Renal cortical epithelial cell (primary cell): ENCODE measurements at places on chromosomes 13 and 19.
A peak's percentile ranks its signal among the peaks of the same experiment; 100 is the strongest.

DNA sequence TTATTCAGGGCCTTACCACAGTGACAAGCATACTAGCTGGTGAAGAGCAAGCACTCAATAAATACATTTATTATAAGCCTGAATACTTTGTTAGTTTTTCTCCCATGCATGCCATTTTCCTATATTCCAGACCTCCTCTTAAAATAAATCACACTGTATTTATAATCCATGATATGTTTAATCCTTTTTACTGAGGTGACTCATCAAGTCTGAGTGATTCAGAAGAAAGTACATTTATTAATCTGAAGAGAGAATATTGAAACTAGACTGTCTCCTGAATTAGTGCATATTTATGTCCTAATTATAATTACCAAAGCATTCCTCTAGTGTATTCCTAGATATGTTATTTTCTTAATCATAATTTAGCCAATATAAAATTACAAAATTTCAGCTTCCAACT is 323.3 kb downstream of the NALCN start:
- DNase-seq = no peak

GRCh38 chr13:111629926-111630325 is 309.5 kb downstream of the TEX29 start:
- DNase-seq = no peak

DNA sequence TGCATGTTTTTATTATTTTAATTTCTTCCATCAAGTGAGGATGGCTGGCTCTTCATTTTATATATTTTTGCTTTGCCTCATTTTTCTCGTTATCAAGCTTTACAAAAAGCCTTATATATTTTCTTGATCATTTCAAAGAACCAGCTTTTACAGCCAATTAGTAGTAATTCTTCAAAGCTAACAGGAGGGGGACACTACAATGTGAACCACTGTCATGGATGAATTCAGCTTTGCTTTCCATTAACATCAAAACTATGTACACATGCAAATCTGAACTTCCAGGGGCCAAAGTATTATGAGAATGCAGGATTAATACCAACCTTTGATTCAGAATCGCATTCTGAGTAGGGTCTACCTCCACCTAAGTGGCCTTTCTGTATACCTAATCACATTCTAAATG is 11.1 kb downstream of the UQCRFS1 start:
- no peak for DNase-seq

- no peak for DNase-seq
These were observed 6.3 kb downstream of the MIDN start for GRCh38 chr19:1254530-1255185.

- DNase-seq = peak; percentile 18
These were observed 36.8 kb downstream of the UFM1 start for GRCh38 chr13:38386421-38386820.

- DNase-seq = peak; percentile 31
These were observed 404 bp downstream of the C19orf44 start for GRCh38 chr19:16496613-16496983.

GRCh38 chr13:44932850-44933251 is 56.4 kb downstream of the NUFIP1 start:
- peak; percentile 85 for DNase-seq

DNA sequence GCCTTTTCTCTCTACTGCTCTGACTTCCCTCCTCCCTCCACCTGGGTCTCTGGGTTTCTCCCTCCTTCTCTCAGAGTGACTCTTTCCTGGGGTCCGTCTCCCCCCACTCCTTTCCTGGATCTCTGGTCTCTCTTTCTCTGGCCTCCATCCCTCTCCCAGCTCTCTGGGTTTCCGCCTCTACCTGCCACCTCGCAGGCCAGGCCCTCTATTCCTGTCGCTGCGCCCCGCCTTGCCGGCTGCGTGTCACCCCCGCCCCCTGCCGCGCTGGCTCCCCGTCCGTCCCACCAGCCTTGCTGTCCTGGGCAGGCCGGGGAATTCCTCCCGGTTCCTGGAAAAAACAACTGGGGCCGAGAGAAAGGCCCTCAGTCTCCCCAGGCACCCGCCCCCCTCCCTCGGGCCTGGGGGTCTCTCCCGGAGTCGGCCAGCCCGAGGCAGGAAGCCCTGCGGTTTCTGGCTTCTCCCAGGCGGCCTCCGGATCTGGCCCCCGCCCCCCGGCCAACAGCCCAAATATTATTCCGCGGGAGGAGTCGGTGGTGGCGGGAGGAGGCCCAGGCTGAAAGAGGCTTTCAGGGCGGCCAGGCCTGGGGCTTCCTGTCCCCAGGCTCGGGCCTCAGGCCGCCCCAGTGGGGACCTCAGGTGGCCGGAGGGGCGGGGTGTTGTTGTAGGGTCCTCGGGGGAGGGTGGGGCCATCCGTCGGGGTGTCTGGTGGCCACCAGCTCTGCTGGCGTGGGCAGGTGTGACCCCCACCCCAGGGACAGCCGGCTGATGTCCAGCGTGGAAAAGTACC is 9.3 kb downstream of the IRF2BP1 start:
- no peak for DNase-seq

DNA sequence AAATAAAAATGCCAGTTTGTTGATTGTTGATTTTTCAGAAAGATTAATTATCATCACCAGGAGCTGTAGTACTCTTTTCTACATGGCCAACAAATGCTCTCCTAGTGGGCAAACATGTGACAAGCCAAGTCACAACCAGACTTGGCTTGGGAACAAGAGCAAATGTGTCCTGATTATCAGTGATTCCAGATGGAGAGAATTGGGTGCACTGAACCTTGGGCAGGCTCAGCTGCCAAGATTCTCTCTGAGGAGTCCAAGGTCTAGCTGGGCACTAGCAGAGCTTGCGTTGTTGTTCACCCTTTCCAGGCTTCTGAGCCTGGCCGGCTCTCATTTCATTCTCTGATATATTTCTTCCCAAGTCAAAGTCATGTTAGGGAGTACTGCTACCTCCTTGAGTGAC is 27.3 kb upstream of the GPI start:
- DNase-seq = no peak

DNA sequence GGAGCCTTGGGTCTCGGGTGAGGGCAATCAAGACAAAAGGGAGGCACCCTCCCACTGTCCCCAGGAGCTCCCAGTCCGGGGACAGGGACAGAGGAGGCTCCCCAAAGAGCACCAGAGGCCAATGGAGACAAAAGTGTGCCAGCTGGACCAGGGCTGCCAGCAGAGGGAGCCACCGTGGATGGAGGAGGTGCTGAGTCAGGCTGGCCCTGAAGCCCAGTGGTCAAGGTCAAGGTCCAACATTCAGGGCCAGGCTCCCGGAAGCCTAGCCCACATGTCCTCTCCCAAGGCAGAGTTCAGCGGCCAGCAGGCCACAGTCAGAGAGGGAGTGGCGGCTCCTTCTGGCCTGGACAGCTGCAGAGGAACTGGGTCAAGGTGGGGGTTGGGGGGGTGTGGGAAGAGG is 8.4 kb downstream of the COL5A3 start:
- DNase-seq = no peak

DNA sequence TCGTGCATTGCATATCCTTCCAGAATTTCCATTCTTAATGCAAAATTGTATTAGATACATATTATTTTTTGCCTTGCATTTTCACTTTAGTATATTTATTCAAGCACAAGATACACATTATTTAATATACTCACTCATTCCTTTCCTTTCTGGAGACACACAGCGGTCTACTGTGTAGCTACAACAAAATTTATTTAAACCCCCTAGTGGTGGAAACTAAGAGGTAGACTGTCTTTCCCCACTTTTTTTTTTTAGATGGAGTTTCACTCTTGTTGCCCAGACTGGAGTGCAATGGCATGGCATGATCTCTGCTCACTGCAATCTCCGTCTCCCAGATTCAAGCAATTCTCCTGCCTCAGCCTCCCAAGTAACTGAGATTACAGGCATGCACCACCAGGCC is 2040.3 kb upstream of the PCDH20 start:
- no peak for DNase-seq

- DNase-seq = no peak
These were observed 26.7 kb downstream of the ERCC5 start for GRCh38 chr13:102872531-102872930.

- no peak for DNase-seq
These were observed 81.4 kb upstream of the PCDH8 start for GRCh38 chr13:52929846-52930245.

DNA sequence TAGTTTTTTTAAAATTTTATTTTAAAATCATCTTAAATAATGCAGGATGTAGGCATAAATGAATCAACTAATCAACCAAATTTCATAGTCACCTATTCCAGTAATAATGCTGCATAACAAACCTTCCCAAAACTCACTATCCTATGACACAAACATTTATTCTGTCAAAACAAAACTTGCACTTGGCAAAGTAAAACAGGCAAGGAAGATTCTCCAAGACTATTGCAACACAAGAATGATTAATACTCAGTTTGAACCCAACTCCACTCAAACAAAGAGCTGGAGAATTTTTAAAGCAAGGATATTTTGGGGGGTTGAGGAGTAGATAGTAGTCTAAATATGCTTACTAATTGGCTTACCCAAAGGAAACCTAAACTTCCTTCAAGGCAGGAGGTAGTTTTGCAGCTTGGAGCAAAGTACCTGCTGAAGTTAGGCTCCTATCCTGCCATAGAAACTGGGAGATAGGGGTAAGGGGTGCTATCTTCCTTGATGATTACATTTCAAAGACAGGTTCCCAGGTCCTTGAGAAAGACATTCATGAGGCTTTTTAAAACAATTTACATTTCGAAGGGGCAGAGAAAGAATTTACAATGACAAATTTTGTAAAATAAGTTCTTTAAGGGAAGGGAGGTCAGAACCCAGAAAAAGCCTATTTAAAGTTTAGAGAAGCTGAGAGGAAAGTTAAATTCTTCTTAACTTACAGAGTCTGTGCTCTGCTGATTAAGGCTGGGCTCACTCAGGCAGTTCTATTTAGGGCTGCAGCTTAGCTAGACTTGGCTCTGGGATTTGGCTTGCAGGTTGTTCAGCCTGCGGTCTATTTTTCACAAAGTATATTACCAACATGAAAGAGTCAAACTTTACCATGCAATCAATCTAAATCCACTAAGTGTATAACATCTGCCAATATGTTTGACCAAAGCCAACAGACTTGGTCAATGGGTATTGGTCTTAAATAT is 549.0 kb downstream of the KCTD12 start:
- no peak for DNase-seq

- peak; percentile 70 for DNase-seq
These were observed 8.4 kb downstream of the SPRYD7 start for GRCh38 chr13:49927755-49928154.

DNA sequence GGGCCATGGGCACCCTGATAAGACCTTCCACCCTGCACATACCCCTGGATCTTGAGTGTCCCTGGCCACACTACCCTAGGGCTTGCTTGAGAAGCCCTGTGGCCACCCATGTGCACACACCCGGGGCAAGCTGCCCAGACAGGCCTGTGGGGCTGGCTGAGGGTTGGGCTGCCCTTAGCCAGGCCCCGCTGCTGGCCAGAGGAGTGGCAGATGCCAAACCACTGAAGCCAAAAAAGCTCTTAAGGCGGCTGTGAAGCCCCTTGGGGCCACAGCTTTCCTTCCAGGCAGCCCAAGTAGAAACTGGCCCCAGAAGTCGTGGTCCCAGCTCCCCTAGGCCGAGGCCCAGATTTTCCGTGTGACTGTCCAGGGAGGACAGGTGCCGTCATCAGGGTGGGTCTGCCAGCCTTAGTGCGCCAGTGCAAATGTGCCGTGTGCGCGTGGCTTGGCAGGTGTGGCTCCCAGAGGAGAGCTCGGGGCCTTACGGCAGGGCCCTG is 14.8 kb downstream of the CEBPG start:
- DNase-seq = no peak

GRCh38 chr13:52832313-52832712 is 16.1 kb downstream of the PCDH8 start:
- no peak for DNase-seq

GRCh38 chr19:28176193-28176592 is 1036.8 kb downstream of the UQCRFS1 start:
- no peak for DNase-seq

DNA sequence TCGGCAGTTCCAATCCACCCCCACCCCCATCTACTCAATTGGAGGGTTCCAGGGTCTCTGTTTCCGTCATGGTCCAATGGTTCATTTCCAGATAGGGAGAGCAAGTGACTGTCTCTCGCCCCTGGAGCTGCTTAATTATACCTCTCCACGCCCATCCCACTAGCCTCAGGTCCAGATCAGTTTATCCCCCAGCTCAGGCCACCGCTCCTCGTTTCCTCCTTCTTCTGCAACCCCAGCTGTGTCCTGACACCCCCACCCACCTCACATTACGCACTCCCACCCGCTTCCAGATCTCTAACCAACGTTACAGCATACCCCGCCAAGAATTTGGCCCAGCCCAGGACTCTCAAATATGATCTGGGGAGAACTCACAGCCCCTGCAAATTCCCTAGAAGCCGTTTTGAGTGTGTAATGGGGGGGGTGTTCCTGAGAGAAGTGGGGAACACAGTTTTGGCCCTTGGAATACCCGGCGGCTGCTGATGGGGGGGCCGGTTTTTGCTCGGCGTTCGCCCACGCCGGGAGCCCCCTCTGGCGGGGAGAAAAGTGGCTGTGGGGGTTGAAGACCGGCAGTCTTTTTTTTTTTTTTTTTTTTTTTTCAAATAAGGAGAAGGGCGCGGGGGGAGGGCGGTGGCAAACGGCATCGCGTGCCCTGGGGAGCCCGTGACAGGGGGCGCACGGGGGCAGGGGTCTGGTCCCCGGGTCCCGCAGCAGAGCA is 1.7 kb upstream of the PDE4A start:
- DNase-seq = no peak

DNA sequence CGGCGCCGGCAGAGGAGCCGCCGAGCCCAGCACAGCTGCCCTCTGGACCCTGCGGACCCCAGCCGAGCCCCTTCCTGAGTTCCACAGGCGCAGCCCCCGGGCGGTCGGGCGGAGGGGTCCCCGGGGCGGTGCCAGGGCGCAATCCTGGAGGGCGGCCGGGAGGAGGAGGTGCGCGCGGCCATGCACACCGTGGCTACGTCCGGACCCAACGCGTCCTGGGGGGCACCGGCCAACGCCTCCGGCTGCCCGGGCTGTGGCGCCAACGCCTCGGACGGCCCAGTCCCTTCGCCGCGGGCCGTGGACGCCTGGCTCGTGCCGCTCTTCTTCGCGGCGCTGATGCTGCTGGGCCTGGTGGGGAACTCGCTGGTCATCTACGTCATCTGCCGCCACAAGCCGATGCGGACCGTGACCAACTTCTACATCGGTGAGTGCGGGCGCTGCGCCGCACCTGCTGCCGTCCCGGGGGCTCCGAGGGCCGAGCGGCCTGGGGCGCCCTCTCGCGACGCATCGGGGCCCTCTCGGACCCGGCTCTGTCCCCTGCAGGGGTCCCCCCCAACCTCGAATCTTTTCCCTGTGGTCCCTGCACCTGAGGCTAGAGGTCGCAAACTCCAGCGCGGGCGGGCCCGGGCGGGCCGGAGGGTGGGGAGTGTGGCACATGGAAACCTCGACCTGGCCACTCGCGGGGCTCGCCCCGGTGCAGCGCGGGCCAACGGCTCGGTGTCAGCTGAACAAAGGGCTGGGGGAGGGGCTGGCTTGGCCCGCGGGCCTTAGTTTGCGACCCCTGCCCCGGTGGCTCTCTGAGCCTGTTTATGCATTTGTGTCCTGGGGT is at the start of gene KISS1R:
KISS1R (plus strand) TSS at position 11 of the 829 bp plus-strand sequence; CDS start at position 181, 170 bp downstream.
- no peak for DNase-seq
